ENCODE measurements at places on chromosomes 11 and 22. TPM values are rescaled to one million over a fixed set of nuclear protein-coding genes. Genes with fewer than 3 reads are reported as not detected.

Gene XRRA1
- total RNA-seq, result 4.0 TPM

Gene ALX4
- total RNA-seq, result not detected

Gene ACTN3
- not detected for total RNA-seq

Gene HORMAD2
- total RNA-seq, result not detected

Gene MS4A12
- not detected for total RNA-seq

Gene SLC7A4
- total RNA-seq, result 11.7 TPM

Gene SYT13
- 0.04 TPM for total RNA-seq

Gene SLC6A5
- not detected for total RNA-seq

Gene IL18
- 79.8 TPM for total RNA-seq

Gene RNF169
- 20.2 TPM for total RNA-seq

GRCh38 chr11:5071799-5072198 lies 2.4 kb downstream of the OR52E1 start:
- no peaks in the 10 kb centered on the region for H3K36me3 ChIP-seq
- no peak for DNase-seq
- no peak overlapping the region for H3K4me3 ChIP-seq

GRCh38 chr11:120182372-120182771 lies 28.5 kb upstream of the OAF start:
- H3K36me3 ChIP-seq, result no peaks in the 10 kb centered on the region
- H3K4me3 ChIP-seq, result no peak overlapping the region
- H3K27ac ChIP-seq, result peak overlapping the region; percentile 85
- H3K27me3 ChIP-seq, result peaks cover 3% of the 10 kb centered on the region

DNA sequence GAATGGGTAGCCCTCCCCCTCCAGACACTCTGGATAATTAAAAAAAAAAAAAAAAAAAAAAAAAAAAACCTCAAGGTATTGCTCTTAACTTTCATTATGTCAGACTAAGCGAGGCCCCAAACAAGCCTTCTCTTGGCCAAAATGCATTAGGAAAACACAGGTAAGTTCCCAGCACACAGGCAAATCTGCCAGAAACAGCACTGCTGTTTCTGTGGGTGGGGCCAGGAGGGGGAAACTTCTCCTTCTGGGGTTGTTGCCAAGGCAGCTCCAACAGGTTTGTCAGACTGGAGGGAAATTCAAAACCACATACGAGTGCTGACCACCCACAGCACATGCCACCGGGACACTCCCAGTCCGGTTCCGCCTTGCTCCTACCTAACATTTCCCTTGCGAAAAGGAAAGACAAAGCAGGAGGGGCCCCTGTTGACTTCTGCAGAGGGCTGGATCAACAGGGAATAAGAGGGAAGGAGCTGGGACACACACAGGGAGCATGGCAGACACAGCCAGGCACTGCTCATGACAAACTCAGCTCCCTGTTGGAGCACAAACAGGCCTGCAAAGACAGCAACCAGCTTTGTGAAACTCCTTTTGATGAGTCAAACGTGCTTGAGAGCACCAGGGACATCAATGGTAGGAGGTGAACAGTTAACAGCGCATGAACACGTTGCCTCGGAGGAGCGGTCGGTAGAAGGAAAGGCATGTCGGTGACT lies 55.0 kb downstream of the MYH9 start:
- peaks cover 31% of the 10 kb centered on the region for H3K36me3 ChIP-seq
- H3K27ac ChIP-seq, result peak overlapping the region; percentile 100
- no peaks in the 10 kb centered on the region for H3K27me3 ChIP-seq
- peaks cover 100% of the 10 kb centered on the region for H3K4me1 ChIP-seq

DNA sequence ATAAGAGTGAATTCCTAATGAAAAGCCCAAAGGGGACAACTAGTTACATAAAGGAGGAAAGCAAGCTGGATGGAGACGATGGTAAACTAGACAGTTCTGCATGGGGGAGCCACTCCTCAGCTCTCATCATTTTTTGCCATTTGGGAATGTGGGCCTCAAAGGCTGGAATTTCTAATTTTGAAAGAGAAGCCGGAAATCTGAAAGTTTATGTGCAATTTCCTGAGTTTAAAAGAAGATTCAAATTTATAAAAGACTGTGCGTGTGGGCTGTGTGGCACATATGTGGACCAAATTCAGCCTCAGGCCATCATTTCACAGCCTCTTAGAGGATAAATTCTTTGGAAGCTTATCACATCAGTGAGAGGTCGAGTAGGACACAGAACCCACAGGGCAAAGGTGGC lies 18.3 kb upstream of the CRY2 start:
- no peaks in the 10 kb centered on the region for H3K36me3 ChIP-seq
- H3K27ac ChIP-seq, result no peak overlapping the region
- H3K4me1 ChIP-seq, result no peaks in the 10 kb centered on the region
- no peak for DNase-seq

DNA sequence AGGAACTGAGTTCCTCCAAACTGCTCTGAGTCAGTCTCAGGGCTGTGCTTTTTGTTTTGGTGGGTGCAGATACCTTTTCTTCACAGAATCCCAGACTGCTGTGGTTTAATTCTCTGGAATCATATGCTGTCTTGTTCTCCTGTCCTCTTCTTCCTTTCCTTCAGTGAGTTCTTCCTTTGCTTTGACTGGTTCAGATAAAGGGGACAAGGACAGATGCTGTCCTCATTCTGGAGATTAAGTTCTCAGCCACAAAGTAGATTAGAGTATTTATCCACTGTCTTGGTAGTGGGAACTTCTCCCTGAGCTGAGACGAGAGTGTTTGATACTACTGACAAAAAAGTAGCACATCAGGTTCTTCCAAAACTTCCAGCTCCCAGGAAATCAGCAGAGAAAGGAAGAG lies 13.3 kb downstream of the ZDHHC5 start:
- H3K27ac ChIP-seq, result peak overlapping the region; percentile 77
- DNase-seq, result no peak
- no peak overlapping the region for H3K4me3 ChIP-seq
- peaks cover 67% of the 10 kb centered on the region for H3K4me1 ChIP-seq
- H3K27me3 ChIP-seq, result no peaks in the 10 kb centered on the region

- DNase-seq, result no peak
Measured at GRCh38 chr11:24289301-24289700, 207.6 kb upstream of the LUZP2 start.

- H3K4me3 ChIP-seq, result no peak overlapping the region
- no peak for DNase-seq
- H3K4me1 ChIP-seq, result peaks cover 50% of the 10 kb centered on the region
- H3K27me3 ChIP-seq, result no peaks in the 10 kb centered on the region
- H3K36me3 ChIP-seq, result peaks cover 26% of the 10 kb centered on the region
Measured at GRCh38 chr11:119679346-119679745, 49.7 kb downstream of the NECTIN1 start.

- peak overlapping the region; percentile 85 for H3K4me3 ChIP-seq
- no peaks in the 10 kb centered on the region for H3K36me3 ChIP-seq
- H3K27ac ChIP-seq, result peak overlapping the region; percentile 87
Measured at GRCh38 chr22:40043081-40043480, 48.3 kb downstream of the FAM83F start.

DNA sequence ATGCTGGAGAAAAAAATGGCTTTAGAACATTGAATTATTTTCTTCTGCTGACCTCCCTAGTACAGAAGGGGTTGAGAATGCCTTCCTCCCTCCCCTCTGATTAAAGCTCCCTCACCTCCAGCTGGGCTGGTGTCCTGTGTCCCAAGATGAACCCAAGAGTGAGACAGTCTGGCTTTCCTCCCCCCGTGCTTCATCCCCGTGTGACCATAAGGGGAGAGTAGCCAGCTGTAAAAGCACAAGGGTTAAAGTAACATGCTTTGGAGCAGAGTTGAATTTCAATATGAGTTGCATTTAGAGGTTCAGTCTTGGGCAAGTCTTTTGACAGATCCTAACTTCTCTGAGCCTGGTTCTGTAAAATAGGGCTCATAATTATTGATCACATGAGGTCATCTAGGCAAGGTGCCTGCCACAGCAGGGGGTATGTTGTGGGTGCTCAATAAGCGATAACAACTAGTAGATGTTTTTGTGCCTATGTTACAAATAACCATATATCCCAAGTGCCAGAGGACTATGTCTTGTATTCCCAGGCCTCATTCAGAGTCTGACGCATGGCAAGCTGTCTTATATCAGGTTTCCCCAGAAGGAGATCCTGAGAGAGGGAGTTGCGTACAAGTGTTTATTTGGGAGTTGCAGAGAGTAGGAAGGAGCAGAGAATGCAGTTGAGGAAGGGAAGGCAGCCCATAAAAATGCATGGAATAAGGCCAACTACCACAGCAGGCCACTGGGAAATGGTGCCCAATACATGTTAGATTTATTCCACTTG lies 4.1 kb downstream of the PRG2 start:
- H3K36me3 ChIP-seq, result no peaks in the 10 kb centered on the region
- no peaks in the 10 kb centered on the region for H3K4me1 ChIP-seq
- H3K27ac ChIP-seq, result no peak overlapping the region
- DNase-seq, result no peak
- no peak overlapping the region for H3K4me3 ChIP-seq

- peaks cover 19% of the 10 kb centered on the region for H3K27me3 ChIP-seq
- H3K27ac ChIP-seq, result no peak overlapping the region
- no peak for DNase-seq
- H3K4me1 ChIP-seq, result peaks cover 28% of the 10 kb centered on the region
Measured at GRCh38 chr22:17366830-17367229, 2.4 kb upstream of the CECR2 start.

GRCh38 chr11:372809-373715 lies 3.8 kb downstream of the B4GALNT4 start:
- DNase-seq, result no peak
- no peaks in the 10 kb centered on the region for H3K36me3 ChIP-seq
- H3K4me3 ChIP-seq, result no peak overlapping the region
- H3K27me3 ChIP-seq, result peaks cover 4% of the 10 kb centered on the region
- peaks cover 9% of the 10 kb centered on the region for H3K4me1 ChIP-seq

DNA sequence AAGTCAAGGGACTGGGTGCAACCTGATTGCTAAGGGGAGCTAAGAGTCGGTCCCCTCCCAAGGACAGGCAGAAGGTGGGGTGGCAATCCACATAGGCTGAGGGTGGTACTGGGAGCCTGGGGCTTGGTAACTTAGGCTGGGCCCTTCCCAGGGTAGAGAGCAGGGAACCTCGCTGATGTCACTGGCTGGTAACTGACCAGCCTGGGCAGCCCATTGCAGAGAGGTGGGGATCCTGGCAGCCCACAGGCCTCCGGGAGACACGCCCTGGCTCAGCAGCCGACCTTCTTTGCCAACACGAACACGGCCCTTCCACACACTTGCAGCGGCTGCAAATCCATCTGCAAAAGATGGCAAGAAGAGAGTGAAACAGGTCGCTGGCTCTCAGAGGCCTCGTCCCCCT lies 25.4 kb downstream of the A4GALT start:
- no peak for DNase-seq
- H3K4me3 ChIP-seq, result no peak overlapping the region
- peaks cover 44% of the 10 kb centered on the region for H3K36me3 ChIP-seq
- no peak overlapping the region for H3K27ac ChIP-seq
- H3K27me3 ChIP-seq, result no peaks in the 10 kb centered on the region

GRCh38 chr22:36151006-36151595 lies 9.5 kb downstream of the APOL3 start:
- H3K36me3 ChIP-seq, result peaks cover 25% of the 10 kb centered on the region
- H3K27me3 ChIP-seq, result no peaks in the 10 kb centered on the region
- DNase-seq, result no peak
- peaks cover 15% of the 10 kb centered on the region for H3K4me1 ChIP-seq
- peak overlapping the region; percentile 75 for H3K27ac ChIP-seq

DNA sequence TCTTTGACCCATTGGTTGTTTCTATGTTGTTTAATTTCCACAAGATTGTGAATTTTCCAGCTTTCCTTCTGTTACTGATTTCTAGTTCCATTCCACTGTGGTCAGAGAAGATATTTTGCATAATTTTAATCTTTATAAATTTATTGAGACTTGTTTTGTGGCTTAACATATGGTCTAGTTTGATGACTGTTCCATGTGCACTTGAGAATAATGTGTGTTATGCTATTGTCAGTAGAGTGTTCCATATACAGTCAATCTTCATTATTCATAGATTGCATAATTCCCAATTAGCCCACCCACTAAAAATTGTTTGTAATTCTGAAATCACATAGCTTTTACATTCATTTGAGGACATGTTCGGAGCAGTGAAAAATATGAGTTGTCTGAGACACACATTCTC lies 346.1 kb upstream of the DDI1 start:
- no peak overlapping the region for H3K4me3 ChIP-seq
- H3K27me3 ChIP-seq, result no peaks in the 10 kb centered on the region
- H3K4me1 ChIP-seq, result no peaks in the 10 kb centered on the region
- H3K36me3 ChIP-seq, result no peaks in the 10 kb centered on the region

DNA sequence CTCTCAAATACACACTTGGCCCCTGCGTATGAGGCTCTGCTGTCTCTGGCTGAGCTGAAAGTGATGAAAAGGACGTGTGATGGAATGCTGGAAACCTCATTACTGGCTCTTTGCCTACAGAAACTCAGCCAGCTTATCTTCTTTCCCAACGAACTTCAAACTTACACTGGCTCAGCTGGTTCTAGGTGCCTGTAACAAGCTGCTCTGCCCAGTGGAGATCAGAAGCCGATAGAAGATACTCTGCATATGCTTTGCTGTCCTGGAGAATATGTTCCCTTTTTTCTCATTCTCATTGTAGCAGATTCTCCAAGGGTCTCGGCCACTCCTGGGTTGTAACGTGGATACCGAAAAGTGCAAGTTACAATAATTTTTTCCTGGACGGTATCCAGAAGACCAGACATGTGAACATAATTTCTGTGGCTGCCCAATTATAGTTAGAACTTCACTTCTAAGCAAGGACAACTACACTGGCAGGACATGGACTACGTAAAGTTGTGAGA lies 405.3 kb upstream of the CCDC90B start:
- peaks cover 43% of the 10 kb centered on the region for H3K4me1 ChIP-seq
- H3K4me3 ChIP-seq, result no peak overlapping the region
- H3K27ac ChIP-seq, result peak overlapping the region; percentile 23
- H3K36me3 ChIP-seq, result no peaks in the 10 kb centered on the region
- H3K27me3 ChIP-seq, result no peaks in the 10 kb centered on the region

- H3K27ac ChIP-seq, result no peak overlapping the region
- H3K4me3 ChIP-seq, result no peak overlapping the region
- no peaks in the 10 kb centered on the region for H3K27me3 ChIP-seq
- no peak for DNase-seq
- H3K36me3 ChIP-seq, result no peaks in the 10 kb centered on the region
Measured at GRCh38 chr22:48197189-48197690, 1434.8 kb downstream of the TBC1D22A start.

GRCh38 chr22:19918332-19919106 lies 23.1 kb upstream of the COMT start:
- H3K27me3 ChIP-seq, result no peaks in the 10 kb centered on the region
- no peak overlapping the region for H3K27ac ChIP-seq
- no peak for DNase-seq
- H3K4me1 ChIP-seq, result no peaks in the 10 kb centered on the region
- peaks cover 28% of the 10 kb centered on the region for H3K36me3 ChIP-seq

GRCh38 chr11:86938900-86939880 lies 16.0 kb downstream of the FZD4 start:
- no peak for DNase-seq
- H3K36me3 ChIP-seq, result no peaks in the 10 kb centered on the region
- H3K27me3 ChIP-seq, result no peaks in the 10 kb centered on the region
- H3K4me3 ChIP-seq, result no peak overlapping the region
- peaks cover 15% of the 10 kb centered on the region for H3K4me1 ChIP-seq

DNA sequence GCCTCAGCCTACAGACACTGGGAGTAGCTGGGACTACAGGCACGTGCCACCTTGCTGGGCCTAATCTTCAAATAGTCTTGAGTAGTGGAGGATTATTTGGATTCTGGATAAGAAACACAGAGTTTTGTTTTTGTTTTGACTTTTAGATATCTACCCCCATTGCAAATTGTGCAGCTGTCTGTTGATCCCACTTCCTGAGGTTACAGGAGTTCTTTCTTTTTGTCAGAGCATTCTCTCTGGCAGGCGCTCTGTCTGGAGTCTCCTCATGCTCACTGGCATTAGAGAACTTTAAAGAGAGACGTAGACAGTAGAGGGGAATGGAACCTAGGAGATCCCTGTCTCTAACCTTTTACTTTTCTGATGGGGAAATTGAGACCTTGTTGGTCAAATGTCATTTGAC lies 7.8 kb upstream of the ADAMTS8 start:
- no peak for DNase-seq
- H3K27ac ChIP-seq, result no peak overlapping the region
- H3K4me3 ChIP-seq, result no peak overlapping the region
- H3K4me1 ChIP-seq, result peaks cover 12% of the 10 kb centered on the region
- H3K27me3 ChIP-seq, result no peaks in the 10 kb centered on the region

Measured in esophagus squamous epithelium (tissue), 5 donors.